ENCODE measurements at places on chromosomes 2 and 18.

- no peak for DNase-seq
Measured at GRCh38 chr2:123359636-123360035, 665.5 kb upstream of the CNTNAP5 start.

GRCh38 chr18:24506175-24506574, 45.7 kb downstream of the HRH4 start:
- DNase-seq: no peak

- no peak for DNase-seq
Measured at GRCh38 chr18:56532176-56532840, 106.1 kb downstream of the TXNL1 start.

DNA sequence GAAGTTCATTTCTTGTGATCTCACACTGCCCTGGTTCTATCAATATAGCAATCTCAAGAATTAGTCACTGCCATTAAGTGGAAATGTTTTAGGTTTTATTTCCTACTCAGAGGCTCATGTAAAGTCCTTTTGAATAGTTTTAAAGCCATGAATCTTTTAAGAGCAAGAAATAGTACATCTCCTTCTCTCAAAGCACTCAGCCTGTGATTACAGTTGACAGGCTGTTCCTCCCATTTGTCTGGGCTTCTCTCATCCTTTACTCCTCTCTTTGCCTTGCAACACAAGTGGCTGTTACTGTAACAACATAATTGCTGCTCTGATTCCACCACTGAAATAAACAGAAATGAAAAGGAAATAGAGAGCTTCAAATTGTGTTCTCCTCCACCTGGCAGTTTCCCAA, 18.4 kb downstream of the GRP start:
- DNase-seq: no peak

- no peak for DNase-seq
Measured at GRCh38 chr2:196384729-196385128, 213.4 kb upstream of the STK17B start.

GRCh38 chr18:6885992-6886796, 156.7 kb downstream of the ARHGAP28 start:
- peak; percentile 48 for DNase-seq

GRCh38 chr2:88125924-88126771, 1.7 kb downstream of the FABP1 start:
- DNase-seq: no peak

GRCh38 chr2:179513181-179513580, 248.5 kb upstream of the SESTD1 start:
- DNase-seq: no peak
